ENCODE measurements at places on chromosomes 4 and X.

DNA sequence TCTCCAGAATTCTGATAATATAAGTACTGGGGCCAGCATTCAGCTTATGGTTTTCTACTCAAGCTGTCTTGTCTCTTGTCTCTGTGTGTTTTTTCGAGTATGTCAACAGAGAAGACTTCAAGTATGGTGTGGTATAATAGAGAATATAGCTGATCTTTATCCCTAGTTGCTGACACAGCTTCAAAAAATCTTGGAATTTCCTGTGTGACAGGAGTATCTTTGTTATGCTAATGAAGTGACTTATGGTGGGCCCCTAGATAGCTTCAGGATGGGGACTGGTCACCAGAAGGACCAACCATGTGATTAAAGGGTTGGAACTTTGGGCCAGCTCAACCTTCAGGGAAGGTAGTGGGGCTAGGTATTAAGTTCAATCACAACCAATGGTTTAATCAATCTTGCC is 2.9 kb downstream of the GPRASP3 start:
- no peak for DNase-seq

- no peak for DNase-seq
These were observed 7.7 kb downstream of the SASH3 start for GRCh38 chrX:129787336-129788055.

DNA sequence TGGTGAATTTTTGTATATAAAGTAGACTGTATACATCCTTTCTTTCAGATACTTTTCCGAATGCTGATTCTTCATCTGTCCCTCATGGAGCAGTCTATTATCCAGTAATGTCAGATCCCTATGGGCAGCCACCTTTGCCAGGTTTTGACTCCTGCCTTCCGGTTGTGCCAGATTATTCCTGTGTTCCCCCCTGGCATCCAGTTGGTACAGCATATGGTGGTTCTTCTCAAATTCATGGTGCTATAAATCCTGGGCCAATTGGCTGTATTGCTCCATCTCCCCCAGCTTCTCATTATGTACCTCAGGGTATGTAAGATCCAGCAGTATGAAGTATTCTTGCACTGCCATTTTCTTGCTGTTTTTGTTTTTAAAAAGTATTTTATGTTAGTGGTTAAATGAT is 78.7 kb downstream of the ALG13 start:
- no peak for DNase-seq

- no peak for DNase-seq
These were observed 1310.8 kb upstream of the AGA start for GRCh38 chr4:178752954-178753525.

DNA sequence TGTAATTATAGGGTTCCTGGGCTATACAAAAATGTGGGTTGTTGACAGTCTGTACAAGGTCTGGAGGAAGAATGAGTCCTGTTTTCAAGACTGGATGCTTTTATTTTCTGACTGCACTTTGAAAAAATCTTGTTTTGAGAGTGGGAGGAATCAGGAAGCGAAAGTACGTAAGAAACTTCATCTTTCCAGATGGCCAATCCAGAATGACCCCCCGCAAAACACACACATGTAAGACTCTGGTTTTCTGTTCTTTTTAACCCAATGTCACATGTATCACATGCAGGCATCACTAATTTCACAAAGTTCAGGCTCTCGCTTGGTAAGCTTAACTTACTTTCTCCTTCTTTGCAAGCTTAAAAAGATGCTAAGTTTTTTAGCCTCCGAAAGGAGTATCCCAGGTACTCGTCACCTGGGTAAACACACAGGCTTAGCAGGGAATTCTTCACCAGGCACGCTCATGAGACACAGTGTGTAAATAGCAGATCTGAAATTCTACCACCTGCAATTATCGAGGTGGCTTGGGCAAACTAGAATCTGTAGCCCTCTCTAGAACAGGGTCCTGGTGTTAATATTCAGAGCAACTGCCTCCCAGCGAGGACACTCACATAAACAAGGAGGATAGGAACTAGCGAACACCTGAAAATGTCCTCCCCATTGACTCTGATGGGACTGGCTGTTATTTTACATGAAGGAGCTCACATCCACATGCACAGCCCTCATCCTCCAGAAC is 90.7 kb downstream of the NSUN7 start:
- no peak for DNase-seq
